Epithelial cell of esophagus (primary cell): ENCODE measurements at places on chromosomes 12 and 14.

- no peak for DNase-seq
Observed at GRCh38 chr14:43900173-43900655, 606.9 kb downstream of the FSCB start.

DNA sequence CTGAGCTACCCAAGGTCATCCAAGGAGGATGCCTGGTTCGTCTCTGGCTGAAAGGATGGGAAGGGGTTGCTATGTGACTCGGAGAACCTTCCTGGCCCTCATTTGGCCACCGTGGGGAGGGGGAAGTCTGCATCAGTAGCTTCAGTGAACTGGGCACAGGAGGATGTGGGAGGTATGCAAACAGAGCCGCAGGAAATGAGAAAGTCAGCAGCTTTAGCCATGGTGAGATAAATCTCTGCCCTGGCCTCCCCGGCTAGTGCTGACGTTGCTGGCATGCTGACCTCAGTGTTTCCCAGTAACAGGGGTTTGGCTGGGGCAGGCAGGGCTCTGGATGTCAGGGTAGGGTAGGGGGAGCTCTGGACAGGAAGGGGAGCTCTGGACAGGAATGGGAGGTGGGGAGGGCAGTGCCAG, 2.3 kb upstream of the CEBPE start:
- no peak for DNase-seq

DNA sequence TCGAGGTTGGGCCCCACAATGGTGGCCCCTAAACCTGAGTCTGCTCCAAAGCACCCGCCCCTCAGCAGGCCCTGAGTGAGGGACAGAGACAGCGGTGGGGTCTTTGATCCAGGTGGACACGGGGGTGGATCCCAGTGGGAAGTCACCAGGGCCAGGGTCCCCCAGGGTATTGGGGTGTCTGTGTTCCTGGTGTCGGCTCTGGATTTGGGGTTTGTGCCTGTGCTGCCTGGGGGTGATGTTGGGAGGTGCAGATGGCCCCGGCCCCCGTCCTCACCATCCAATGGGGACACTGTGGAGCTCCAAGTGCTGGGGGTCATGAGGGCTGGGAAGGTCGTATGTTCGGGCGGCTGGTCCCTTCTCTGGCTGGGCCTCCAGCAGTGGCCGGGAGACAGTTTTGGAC, 354.2 kb downstream of the TMEM121 start:
- no peak for DNase-seq

GRCh38 chr12:26118308-26118707, 6.5 kb downstream of the BHLHE41 start:
- DNase-seq, result no peak

DNA sequence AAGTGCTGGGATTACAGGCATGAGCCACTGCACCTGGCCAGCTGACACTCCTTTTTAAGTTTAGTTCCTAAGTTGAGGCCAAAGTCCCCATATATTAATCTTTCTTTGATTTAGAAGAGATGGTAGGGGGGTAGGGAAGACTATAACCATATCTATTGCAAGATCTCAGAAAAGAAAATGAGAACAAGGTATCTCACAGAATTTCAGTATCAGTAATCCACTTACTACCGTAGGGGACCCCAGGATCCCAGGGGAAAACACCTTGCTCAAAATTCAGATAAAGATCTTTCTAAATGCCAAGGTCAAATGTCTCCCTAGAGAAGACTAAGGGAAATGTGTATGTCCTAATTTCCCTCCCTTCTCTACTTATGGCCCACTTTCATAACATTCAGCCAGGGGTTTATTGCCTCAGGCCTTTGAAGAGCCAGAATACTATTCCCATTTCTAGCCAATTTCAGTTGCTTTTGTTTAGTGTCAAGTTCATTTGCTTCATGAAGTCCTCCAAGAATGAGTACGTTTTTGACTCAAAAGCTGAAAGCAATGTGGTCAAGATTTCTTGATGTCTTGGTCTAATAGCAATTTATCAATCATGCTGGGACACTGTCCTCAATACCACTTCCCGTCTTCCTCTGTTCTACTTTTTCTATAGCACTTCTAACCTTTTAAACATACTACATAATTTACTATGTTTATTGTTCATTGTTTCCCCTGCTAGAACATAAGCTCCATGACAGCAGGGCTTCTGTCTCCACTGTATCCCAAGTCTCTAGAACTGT, 86.3 kb downstream of the DCAF5 start:
- no peak for DNase-seq
